Activated naive CD4-positive, alpha-beta T cell treated with anti-CD3 and anti-CD28 coated beads, Interleukin-2, amount 50 U/mL, for 16 hours (primary cell): ENCODE measurements at places on chromosomes 2 and 18.
A peak's percentile ranks its signal among the peaks of the same experiment; 100 is the strongest.

DNA sequence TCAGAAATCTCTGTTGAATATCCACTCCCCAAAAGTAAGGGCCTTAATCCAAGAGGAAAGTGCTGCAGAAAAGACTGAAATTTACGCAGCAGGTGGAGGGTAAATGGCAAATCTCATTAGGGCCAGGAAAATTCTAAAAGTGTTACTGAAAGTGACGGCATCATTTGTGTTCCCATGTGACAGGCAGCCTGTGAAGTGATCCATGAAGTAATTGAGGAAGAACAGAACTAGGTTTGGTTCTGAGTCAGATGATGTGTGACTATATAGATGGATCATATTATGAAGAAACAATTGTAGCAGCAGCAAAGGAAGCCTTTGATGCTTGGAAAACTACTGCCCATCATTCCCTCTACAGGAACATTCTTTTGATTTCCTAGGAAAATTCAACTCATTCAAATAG, 401.2 kb downstream of the TGIF1 start:
- DNase-seq, result no peak

DNA sequence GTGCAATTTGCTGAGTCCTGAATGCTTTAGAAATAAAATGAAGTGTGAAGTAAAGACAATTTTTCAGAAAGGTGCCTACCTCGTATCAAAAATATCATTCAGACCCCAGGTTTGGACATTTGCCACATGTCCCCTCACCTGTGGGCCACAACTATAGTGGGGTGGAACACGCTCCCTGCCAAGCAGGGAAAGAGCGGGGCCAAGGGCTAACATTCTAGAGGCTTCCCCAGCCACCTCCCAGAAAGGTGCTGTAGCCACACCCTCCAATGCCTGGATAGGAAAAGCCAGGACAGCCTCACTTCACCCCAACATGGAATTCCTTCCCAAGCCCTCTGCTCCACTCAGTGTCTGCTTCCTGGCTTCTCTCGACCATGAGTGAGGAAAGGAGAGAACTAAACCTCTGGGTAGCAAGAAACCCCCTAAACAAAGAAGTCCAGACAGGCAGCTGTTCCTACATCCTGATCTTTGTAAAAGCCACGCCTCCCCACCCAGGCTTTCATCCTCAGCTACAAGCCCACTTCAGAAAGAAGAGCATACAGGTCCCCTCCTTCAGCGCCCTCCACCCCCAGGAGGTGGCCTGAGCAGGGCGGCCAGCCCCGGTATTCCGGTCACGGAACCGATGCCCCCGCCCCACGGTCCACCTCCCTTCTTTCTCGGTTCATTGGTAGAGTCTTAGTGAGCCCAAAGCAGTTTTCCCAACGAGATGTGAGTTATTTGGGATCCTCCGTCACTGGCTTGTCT, 2.1 kb downstream of the COL6A3 start:
- no peak for DNase-seq

- DNase-seq, result no peak
Measured at GRCh38 chr2:157032017-157032416, 225.5 kb upstream of the GALNT5 start.

DNA sequence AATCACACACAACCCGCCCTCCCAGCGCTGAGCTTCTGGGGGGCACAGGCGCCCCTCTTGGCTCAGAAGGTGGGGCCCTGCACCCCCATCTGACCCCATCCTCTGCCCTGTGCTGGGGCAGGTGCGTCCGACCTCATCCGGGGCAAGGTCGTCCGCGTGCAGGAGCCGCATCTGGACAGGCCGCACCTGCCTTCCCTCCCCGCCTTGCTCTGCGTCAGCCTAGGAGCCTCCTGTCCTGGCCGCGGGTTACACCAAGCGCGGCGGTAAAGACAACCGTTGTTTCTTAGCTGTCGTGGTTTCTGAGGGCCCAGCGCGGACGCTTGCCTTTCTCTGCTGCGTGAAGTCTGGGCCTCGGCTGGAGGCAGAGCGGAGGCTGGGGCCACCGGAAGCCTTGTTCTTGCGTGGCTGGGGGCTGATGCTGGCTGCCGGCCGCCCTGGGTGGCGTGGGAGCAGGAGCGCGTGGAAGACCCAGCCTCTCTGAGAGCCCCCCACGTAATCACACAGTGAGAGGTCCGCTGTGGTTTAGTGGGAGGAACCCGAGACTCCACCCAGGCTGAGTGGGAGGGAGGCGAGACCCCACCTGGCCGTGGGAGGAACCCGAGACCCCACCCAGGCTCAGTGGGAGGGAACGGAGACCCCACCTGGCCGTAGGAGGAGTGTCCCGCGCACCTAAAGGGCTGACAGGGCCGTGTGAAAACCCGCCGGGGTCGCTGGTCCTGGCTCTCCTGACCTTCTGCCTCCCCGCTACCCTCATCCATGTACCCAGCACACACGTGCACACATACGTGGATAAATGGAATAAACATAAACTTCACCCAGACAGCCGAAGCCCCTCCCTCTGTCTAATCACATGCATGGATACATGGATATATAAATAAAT, 51.8 kb downstream of the KCNG2 start:
- no peak for DNase-seq

- DNase-seq, result no peak
Measured at GRCh38 chr18:26459340-26459739, 89.0 kb downstream of the KCTD1 start.

GRCh38 chr2:74525717-74526648, at the start of gene DQX1:
Gene DQX1, minus strand, starts transcription at chr2:74526231. Its CDS starts 502 bp downstream, at chr2:74525729.
- DNase-seq, result no peak

- no peak for DNase-seq
Measured at GRCh38 chr2:223001797-223002175, 50.2 kb upstream of the KCNE4 start.

- no peak for DNase-seq
Measured at GRCh38 chr18:12336887-12337286, 28.8 kb downstream of the TUBB6 start.

DNA sequence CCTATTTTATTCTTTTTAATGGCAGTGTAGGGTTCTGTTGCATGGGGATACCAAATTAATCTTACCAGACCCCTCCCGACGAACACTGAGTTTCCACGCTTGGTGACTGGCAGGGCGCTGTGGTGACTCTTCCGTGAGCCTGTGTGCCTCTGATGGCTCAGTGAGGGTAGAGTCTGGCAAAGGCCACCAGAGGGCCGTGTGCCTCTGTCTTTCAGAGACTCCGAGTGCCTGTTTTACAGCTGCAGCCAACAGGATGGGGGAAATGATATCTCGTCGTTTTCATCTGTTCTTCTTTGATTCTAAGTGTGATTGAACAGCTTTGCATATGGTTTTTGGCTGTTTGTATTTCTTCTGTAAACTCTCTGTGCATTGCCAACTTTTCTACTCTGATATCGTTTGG, 99.8 kb downstream of the ZNF236 start:
- DNase-seq, result peak; percentile 38

DNA sequence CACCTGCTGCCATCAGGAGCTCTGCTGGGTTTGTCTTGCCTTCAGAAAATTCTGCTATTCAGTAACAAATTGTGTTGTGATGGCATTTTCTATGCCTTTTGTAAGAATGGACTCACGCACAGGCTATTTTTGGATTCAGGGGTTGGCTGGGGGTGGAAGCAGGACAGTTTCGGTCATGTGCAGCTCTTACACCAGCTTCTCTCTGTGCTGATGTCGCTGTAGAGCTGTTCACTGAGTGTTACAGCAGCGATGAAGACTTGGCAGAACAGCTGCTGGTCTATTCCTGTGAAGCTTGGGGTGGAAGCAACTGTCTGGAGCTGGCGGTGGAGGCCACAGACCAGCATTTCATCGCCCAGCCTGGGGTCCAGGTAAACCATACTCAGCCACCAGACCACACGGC, 49.2 kb downstream of the TRPM8 start:
- no peak for DNase-seq
